Naive thymus-derived CD8-positive, alpha-beta T cell (primary cell): ENCODE measurements at places on chromosomes 3 and 15. TPM values are rescaled to one million over a fixed set of nuclear protein-coding genes. Genes with fewer than 3 reads are reported as not detected.

The PTPRG gene
- not detected for total RNA-seq

The CNTN3 gene
- not detected for total RNA-seq

The GOLGA6D gene
- total RNA-seq, result 0.16 TPM

The ULK4 gene
- 16.7 TPM for total RNA-seq

The PBRM1 gene
- 66.0 TPM for total RNA-seq

The BOC gene
- total RNA-seq, result not detected

The MINDY2 gene
- 11.5 TPM for total RNA-seq

The GOLGA6A gene
- 0.39 TPM for total RNA-seq

The AMOTL2 gene
- total RNA-seq, result not detected

The MED12L gene
- 0.66 TPM for total RNA-seq

The CSPG4 gene
- total RNA-seq, result not detected

The DUSP7 gene
- total RNA-seq, result 29.0 TPM

The SAXO2 gene
- 3.9 TPM for total RNA-seq

The RIOX2 gene
- 36.5 TPM for total RNA-seq

The SCN11A gene
- total RNA-seq, result 0.47 TPM

The C3orf20 gene
- 0.44 TPM for total RNA-seq

The ITGA11 gene
- 0.11 TPM for total RNA-seq

The ST8SIA2 gene
- total RNA-seq, result not detected

The ANKRD34C gene
- total RNA-seq, result not detected

The PTH1R gene
- not detected for total RNA-seq

- DNase-seq, result no peak
Measured at GRCh38 chr15:76134537-76134936, 74.8 kb downstream of the TMEM266 start.

DNA sequence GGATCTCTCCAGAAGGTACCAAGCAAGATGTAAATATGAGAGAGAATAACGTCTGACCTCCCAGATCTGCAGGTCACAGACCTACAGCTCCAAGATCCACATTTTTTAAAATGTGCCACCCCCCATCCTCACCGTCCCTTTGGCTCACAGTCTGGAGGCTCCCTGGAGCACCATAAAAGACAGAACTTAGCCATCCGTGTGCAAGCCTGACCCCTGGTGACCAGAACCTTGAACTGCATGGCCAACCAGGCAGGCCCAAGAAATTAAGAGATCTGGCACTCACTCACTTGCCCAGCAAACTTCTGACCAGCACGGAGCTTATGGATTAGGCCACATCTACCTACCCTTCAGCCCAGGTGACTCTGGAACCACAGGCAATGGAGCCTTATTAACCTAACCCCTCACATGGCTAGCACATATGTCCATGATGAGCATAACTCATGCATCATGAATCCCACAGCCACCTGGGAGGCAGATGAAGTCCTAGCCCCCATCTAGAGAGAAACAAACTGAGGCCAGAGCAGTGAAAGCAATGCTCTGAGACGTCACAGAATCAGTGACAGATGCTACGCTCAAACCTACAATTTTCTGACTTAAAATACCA, 275.3 kb downstream of the UACA start:
- peak; percentile 80 for DNase-seq

- no peak for DNase-seq
Measured at GRCh38 chr3:157499342-157499963, 3.8 kb downstream of the VEPH1 start.

DNA sequence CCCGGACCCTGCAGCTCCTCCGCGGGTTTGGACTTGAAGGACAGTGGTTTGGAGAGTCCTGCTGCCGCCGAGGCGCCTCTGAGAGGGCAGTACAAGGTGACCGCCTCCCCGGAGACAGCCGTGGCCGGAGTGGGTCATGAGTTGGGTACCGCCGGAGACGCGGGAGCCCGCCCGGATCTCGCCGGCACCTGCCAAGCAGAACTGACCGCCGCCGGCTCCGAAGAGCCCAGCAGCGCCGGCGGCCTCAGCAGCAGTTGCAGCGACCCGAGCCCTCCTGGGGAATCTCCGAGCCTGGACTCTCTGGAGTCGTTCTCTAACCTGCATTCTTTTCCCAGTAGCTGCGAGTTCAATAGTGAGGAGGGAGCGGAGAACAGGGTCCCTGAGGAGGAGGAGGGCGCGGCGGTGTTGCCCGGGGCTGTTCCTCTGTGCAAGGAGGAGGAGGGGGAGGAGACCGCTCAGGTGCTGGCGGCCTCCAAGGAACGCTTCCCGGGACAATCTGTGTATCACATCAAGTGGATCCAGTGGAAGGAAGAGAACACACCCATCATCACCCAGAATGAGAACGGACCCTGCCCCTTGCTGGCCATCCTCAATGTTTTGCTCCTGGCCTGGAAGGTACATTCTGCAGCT, 634 bp downstream of the MINDY2 start:
- DNase-seq, result peak; percentile 29

GRCh38 chr3:40192628-40193027, 116.9 kb upstream of the EIF1B start:
- DNase-seq, result no peak

DNA sequence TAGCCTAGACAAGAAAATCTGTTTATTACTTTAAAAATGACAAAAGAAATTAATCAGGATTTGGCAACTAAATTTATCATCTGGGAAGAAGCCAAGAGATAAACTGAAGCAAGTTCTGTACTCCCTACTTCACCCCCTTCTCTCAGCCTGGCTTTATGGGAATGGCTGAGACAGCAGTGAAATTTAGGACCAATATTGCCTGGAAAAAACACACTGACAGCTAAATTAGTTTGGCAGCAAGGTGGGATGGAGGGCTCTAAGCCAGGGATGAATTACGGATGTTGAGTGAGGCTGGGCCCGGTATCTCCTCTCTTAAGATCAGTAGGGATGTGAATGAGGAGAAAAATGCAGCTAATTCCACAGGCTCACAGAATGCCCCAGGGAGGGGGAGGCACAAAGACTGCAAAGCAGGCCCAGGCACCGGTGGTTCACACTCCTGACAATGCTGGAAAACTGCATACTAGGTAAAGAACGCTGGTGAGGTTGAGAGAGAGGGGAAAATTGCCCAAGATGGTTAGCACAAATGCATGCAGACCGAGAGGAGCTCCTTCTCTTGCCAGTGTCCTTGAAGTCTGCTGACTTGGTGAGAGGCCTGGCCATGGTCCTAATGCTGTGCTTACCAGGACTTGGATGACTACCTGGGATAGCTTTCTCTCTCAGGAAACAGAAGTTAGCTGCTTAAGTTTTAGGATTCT, 89.0 kb downstream of the WDR76 start:
- DNase-seq, result no peak

- no peak for DNase-seq
Measured at GRCh38 chr3:123349201-123349535, 99.7 kb downstream of the ADCY5 start.

- DNase-seq, result no peak
Measured at GRCh38 chr3:126544596-126545281, 14.0 kb downstream of the C3orf22 start.

GRCh38 chr3:143644370-143645089, 203.7 kb downstream of the SLC9A9 start:
- peak; percentile 24 for DNase-seq

DNA sequence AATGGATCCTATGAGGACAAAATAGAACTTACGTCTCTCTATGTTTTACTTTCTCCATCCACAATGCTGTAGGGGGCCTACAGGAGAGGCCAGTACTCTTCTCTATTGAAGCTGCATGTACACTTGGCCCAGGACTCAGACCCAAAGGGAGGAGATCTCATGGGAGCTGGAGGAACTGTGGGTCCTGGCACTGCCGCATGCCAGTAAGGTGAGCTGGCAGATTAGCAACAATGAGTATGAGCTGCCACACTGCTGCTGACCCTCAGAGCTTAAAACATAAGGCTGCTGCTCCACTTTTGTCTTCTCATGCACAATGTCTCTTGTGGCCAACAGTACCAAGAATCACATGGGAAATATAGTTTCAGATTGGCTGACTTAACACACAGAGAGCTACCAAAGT, 57.8 kb upstream of the TBC1D5 start:
- DNase-seq, result no peak

- no peak for DNase-seq
Measured at GRCh38 chr3:102761766-102762165, 327.0 kb downstream of the ZPLD1 start.

DNA sequence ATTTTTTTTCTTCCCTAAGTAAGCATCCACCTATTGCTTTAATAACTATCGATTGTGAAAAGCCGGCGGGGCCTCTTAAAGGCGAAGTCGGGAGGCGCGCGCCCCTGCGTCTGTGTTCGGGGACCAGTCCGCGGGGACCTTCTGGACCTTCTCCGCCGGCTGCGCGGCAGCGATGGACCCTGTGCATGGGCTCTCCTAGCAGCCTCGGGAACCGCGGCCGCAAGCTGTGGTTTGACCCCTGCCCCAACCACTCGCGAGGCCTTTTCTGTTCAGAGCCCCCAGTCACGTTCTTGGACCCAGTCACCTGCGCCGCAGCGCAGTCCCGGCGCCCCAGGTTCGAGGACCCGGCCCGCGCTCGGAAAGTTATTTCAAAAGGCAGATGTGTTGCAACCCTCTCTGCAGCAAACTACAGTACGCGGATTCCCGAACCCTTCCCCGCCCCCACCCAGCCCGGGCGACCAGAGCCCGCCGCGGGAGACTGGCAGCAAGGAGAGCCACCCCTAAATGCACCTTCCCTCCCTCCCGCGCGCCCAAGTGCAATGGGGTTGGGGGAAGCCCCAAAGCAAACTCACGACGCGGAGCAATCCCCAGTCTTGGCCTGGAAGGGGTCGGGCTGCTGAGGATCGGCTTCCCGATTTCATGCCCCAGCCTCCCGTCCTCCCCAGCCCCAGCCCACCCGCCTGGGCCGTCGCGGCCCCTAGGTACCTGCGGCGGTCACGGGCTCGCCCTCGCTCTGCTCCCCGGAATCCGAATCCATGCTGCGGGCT, 684 bp downstream of the TNFAIP8L3 start:
- no peak for DNase-seq

- DNase-seq, result no peak
Measured at GRCh38 chr3:157544501-157545130, 41.4 kb upstream of the VEPH1 start.

DNA sequence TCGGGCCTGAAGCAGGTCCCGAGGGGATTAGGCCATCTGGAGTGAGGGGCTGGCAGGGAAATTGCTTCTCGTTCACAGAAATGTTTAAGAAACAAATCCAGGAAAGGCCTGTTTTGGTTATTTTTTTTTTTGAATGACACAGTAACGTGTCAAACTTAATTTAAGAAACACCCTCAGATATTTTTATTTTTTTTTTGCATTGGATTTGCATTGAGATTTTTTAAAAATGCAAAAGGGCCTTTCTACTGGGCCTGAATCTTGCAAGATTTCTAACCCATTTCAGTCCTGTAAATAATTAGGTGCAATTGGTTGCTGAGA, 25.0 kb upstream of the KLF13 start:
- DNase-seq, result no peak

- DNase-seq, result no peak
Measured at GRCh38 chr3:20097015-20097414, 56.8 kb downstream of the KAT2B start.

- no peak for DNase-seq
Measured at GRCh38 chr3:43176666-43177065, 70.8 kb upstream of the POMGNT2 start.

- no peak for DNase-seq
Measured at GRCh38 chr3:37092484-37092883, 81.9 kb downstream of the LRRFIP2 start.

GRCh38 chr3:126170073-126170777, 10.2 kb downstream of the ALDH1L1 start:
- DNase-seq, result no peak

- no peak for DNase-seq
Measured at GRCh38 chr15:91855684-91856489, 2.4 kb downstream of the SLCO3A1 start.

GRCh38 chr15:40891810-40892446, 2.3 kb upstream of the VPS18 start:
- no peak for DNase-seq

DNA sequence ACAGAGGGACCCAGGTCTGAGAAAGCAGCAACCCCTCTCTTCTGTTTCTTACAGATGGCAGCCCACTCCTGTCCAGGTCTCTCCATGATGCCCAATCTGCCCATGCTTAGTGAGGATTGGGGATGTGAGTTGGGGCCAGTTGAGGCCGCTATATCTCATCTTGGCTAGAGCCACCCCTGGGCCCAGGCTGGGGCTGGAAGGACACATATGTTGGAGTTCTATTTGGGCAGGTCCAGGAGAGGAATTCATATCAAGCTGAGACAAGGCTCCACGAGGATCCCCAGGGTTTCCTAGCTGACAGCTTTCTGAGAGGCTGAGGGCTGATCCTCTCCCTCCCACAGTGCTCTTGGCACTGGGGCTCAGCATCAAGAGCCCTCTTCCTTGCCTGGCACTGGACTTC, 11.4 kb downstream of the TGM5 start:
- no peak for DNase-seq

GRCh38 chr3:134904241-134904771, 109.2 kb downstream of the EPHB1 start:
- DNase-seq, result no peak

GRCh38 chr15:97096303-97096835, 765.9 kb downstream of the NR2F2 start:
- DNase-seq, result no peak

GRCh38 chr15:60343221-60343970, 54.4 kb downstream of the ANXA2 start:
- DNase-seq, result no peak

DNA sequence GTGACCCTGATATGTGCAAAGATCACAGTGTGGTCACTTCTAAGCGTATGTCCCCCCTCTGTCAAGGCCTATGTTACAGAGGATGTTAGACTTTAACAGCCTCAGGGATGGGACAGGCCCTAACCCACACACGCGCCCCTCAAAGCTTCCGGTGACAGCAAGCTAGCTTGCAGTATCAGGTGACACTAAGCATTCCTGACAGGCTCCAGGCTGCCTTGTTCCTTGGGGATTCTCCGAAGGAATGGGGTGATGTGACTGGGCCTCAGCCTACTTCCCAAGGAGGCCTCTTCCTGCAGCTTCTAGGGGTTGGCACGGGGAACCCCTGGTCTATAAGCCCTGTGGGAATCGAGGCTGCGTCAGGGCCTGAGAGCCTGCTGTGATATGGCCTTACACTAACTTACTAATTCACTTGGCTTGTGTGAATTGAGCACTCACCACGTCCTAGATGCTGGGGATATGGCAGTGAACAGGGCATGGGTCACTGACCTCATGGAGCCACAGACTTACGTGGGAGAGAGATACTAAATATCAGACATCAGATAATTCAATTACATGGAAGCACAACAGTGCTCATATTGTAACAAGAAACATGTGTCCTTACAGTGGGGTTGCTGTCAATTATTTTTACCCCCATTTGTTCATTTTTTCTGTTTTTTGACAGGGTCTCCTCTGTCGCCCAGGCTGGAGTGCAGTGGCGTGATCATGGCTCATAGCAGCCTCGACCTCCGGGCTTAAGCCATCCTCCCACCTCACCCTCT, 11.4 kb upstream of the SPTBN5 start:
- DNase-seq, result no peak

GRCh38 chr3:188194332-188194731, 40.4 kb downstream of the LPP start:
- DNase-seq, result no peak
